ENCODE measurements at places on chromosomes 7 and 10.

DNA sequence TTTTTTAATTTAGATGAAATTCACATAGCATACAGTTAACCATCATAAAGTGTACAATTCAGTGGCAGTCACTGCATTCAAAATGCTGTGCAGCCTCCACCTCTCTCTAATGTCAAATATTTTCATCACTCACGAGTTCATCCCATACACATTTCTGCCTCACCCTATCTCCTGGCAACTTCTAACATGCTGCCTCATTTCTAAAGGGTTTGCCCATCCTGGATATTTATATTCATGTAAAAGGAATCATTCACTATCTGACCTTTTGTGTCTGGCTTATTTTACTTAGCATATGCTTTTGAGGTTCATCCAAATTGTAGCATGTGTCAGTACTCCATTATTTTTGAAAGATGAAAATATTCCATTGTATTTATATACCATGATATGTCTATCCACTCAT is 286.9 kb upstream of the VSTM2A start:
- DNase-seq, result no peak

DNA sequence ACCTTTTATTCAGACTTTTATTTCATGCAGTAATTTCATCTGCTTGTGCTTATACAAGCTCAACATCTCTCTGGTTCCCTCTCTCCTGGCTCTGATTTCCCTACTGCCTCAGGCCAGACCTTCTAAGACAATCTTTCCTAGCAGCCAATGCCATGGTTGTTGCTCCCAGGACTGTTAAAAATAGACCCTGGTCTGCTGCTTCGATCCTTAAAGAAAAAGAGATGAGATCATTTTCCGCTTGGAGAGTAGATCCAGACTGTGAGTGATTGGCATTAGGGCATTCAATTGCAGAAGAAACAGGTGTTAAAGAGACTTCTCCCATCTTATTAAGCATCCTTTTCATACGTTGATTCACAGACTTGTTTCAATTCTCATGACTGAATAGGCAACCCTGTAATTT is 68.4 kb upstream of the ITGB1 start:
- DNase-seq, result no peak

DNA sequence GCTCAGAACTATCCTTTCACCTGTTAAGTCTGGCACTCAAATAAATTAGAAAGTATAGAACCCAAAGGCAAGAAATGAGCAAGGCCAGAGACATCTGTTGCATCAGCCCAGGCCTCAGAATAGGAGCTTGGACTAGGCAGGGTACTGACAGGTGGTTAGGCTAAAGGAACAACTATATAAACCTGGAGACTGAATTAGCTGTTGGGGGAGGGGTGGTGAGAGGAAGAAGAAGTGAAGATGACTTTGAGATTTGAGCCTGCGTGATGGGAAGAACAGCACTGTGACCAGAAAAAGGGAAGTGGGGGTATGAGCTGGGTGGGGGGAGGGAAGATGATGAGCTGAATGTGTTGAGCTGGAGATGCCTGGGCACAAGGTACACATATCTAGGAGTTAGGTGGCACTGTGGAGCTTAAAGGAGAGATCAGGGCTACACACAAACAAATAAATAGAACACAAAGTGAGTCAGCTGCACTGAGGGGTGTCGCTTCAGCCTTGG is 244.7 kb downstream of the PTEN start:
- DNase-seq, result no peak

- no peak for DNase-seq
Measured at GRCh38 chr7:155568333-155568660, 21.9 kb upstream of the CNPY1 start.

DNA sequence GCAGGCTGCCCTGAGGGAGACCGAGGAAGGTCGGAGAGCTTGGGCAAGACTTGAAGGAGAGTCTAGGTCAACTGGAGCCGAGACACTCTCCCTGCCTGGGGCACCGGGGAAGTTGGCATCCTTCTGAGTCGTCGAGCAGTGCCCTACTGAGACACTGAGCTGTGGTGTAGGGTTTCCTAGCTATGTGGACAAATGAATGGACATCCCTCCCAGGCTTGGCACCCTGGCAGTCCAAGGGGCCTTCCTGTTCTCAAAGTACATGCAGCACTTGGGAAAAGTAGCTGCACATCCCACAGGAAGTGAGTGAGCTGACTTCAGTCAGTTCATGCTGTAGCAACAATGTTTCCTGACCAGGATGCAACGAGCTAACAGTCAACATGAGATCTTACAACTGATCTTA is 57.2 kb upstream of the INPP5A start:
- no peak for DNase-seq

- no peak for DNase-seq
Measured at GRCh38 chr7:65441010-65441409, 67.4 kb downstream of the ZNF92 start.

DNA sequence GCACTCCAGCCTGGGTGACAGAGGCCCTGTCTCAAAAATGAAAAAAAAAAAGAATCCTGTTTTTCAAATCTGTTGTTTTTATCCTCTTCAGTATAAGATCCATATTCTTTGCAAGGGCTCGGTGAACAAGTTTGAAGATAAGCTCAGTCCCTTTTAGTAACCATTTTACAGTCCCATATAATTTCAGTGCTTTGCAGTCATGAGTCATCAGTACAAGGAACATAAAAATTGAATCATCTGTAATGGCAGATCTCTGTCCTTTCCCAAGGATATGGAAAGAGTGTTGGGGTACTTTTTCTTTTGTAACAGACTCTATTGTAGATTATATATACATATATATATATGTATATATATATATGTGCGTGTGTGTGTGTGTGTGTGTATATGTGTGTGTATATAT is 52.2 kb upstream of the ZPBP start:
- DNase-seq, result no peak

All from NCI-H1092 (cell line).